ENCODE measurements at places on chromosomes 16 and 17. TPM values are rescaled to one million over a fixed set of nuclear protein-coding genes. Genes with fewer than 3 reads are reported as not detected.

CCL18 gene
- not detected for total RNA-seq

DNA sequence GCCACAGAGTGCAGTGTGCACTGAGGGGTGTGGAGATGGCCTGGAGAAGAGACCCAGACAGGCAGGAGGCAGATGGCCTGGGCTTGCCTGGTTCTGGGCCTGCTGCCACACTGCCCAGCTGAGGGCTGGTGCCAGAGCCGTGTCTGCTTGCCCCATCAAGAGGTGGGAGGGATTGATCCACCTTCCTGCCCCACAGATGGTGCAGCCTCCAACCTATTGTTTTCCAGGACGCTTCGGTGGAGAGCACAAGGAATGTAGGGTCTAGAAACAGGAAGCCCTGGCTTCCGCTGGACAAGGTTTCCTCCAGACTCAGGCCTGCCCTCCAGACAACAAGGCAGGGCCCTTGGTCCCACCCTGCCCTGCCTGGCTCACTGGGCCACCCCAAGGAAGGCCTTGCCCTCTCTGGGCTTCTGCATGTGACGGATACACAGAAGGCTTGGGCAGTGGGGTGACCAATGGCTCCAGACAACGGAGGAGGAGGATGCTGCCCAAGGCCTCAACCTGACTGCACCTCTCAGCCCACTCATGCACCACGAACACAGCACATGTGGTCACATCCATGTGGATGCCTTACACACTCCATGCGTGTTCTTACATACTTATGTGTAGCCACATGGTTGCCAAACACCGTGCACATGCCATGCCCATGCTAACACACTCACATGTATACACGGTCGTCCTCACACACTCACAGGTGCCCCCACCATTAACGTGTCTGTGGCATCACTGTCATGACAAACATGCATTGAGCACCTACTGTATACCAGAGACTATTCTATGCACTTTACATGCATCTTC, 6.5 kb upstream of the CDH5 start:
- DNase-seq, result no peak

NPTX1 gene
- total RNA-seq, result 1.1 TPM

DNA sequence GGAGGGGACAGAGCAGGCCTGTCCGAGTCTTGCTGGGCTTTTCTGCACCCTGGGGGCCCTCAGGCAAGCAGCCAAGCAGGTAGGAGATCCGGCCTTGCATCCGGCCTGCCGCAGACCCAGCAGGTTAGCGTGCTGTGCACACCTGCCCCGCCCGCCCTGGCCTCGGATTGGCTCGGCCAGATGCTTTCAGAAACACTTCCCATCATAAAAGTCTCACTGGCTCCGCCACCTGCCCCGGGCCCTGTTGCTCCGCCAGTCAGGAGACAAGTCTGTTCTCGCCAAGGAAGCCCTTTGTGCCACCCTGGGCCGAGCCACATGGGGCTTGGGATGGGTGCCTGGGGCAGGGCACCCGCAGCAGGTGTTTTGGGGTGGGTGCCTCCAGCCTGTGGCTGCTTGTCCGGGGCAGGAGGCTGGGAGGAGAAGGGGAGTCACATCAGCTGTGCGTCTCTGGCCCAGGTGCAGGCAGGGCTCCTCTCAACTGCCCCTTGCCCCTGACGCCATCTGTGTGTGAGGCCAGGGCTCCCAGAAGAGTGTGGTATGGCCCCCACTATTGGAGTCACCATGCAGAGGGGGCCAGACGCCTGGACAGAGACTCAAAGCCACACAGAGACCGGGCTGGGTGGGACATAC, 228.2 kb upstream of the GSE1 start:
- no peak for DNase-seq

STH gene
- total RNA-seq, result not detected

DNA sequence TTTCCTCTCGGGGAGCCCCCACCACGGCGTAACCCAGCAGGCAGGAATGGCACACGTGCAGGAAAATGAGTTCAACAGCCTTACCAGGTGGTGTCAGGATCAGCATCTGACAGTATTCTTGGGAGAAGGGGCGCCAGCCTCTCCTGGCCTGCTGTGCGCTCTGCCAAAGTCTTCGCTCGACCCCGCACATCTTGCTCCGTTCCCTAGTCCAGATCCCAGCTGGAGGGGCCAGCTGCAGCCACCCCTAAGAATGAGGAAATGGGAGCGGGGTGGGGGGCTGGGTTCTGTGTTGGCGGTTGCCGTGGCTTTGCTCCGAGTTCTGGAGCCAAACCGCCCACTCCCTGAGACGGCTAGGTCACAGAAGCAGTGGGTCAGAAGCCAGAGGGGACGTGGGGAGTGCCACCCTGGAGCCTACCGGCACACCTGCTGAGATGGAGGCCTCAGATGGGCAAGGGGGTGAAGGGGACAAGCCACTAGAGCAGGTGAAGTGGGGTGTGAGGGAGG, at the start of gene CHCT1:
Gene CHCT1, plus strand, starts transcription at position 328 of the 504 bp plus-strand sequence. Its CDS starts 104 bp downstream, at position 432.
- DNase-seq, result no peak

GRCh38 chr16:49889725-49890397, 33.9 kb upstream of the ZNF423 start:
- no peak for DNase-seq

DNA sequence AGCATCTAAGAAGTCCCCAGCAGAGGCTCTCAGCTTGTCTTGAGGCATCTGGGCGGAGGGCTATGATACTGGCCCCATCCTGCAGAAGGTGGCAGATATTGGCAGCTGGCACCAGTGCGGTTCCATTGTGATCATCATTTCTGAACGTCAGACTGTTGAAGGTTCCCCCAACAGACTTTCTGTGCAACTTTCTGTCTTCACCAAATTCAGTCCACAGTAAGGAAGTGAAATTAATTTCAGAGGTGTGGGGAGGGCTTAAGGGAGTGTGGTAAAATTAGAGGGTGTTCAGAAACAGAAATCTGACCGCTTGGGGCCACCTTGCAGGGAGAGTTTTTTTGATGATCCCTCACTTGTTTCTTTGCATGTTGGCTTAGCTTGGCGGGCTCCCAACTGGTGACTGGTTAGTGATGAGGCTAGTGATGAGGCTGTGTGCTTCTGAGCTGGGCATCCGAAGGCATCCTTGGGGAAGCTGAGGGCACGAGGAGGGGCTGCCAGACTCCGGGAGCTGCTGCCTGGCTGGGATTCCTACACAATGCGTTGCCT, at the start of gene CIITA:
Gene CIITA, plus strand, starts transcription at position 404 of the 543 bp plus-strand sequence. Its CDS starts 129 bp downstream, at position 533.
- DNase-seq, result peak; percentile 96

TERB1 gene
- not detected for total RNA-seq

DRC7 gene
- not detected for total RNA-seq

- DNase-seq, result no peak
These were observed 74.7 kb upstream of the TBX2 start for GRCh38 chr17:61324950-61325349.

ZPBP2 gene
- not detected for total RNA-seq

- DNase-seq, result no peak
These were observed 10.5 kb downstream of the SLC5A10 start for GRCh38 chr17:18962494-18962815.

DNA sequence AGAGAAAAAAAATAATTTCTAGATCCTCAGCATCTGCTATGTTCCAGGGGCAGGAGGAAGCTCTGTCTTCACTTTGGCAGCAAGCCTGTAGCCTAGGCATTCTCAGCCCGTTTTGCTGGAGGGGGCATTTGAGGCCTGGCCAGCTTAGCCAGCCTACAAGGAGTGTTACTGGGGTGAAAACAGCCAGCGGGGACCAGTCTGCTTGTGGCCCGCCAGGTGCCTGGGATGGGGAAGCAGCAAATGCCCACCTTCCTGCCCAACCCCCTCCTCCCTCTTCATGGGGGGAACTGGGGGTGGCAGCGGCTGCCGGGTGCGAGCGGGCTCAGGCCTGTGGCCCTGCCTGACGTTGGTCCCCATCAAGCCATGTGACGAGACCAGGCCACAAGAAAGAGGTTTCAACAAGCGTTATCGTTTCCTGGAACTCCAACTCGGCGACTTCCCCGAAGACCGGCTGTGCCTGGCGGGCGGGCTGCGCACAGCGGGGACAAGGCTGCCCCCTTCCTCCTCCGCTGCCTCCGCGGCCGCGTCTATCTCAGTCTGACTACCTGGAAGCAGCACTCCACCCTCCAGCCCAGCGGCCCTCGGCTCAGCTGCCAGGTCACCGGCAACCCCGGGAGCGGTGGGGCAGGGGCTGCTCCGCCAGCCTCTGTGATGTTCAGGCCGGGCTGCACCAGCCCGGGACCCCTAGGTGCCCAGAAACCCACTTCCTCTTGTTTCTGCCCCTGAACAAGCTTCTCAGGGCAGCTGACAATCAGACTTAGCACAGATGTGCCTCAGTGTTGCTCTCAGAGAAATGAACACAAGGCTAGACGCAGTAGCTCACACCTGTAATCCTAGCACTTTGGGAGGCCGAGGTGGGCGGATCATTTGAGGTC, 22.9 kb downstream of the SOCS1 start:
- DNase-seq, result no peak

- DNase-seq, result peak; percentile 90
These were observed at the start of gene MLYCD for GRCh38 chr16:83898463-83899271. Gene MLYCD (plus strand): TSS chr16:83899115. CDS start chr16:83899145, 30 bp downstream.

DNA sequence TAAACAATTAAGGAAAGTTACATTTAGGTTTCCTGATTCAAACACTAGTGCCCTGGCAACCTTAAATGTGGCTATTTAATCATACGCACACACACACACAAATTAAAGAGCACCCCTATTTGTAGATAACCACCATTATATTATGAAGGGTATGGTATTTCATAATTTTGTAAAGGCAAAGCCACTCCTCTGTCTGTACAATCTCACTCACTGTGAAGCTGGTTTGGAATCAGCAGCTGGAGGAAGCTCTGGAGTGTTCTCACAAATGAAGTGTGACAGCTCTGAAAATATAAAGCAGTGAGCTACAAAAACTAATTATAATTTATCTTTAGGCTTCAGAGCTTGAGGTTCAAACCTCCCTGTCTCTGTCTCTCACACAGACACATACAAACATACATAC, 57.9 kb upstream of the KCNJ16 start:
- DNase-seq, result no peak

GRCh38 chr16:9499941-9500593, 408.6 kb downstream of the HAPSTR1 start:
- no peak for DNase-seq

GRCh38 chr16:56289416-56289815, 98.1 kb downstream of the GNAO1 start:
- no peak for DNase-seq

- DNase-seq, result no peak
These were observed 9.4 kb upstream of the CMTM4 start for GRCh38 chr16:66705790-66706505.

C16orf74 gene
- 13.2 TPM for total RNA-seq

GRCh38 chr17:6071528-6072065, 1.4 kb downstream of the WSCD1 start:
- DNase-seq, result no peak

- no peak for DNase-seq
These were observed 83.5 kb downstream of the FTO start for GRCh38 chr16:53787423-53787822.

- DNase-seq, result peak; percentile 92
These were observed 21.0 kb downstream of the VASN start for GRCh38 chr16:4392382-4393239.

DNA sequence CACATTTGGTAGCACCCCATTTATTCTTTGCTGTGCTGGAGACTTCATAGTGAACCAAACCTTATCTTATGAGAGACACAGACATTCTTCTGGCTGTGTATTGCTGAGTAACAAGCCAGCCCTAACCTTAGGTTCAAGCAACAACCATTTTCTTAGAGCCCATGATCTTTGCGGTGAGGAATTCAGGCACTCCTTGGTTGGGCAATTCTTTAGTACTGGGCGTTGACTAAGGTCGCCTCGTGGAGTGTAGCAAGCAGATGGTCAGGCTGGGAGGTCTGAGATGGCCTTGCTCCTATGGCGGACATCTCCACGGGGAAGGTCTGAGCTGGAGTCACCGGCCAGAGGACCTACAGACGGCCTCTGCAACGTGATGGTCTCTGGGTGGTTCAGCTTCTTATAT, 43.1 kb downstream of the ARSG start:
- peak; percentile 12 for DNase-seq

PRAC1 gene
- total RNA-seq, result not detected

DNA sequence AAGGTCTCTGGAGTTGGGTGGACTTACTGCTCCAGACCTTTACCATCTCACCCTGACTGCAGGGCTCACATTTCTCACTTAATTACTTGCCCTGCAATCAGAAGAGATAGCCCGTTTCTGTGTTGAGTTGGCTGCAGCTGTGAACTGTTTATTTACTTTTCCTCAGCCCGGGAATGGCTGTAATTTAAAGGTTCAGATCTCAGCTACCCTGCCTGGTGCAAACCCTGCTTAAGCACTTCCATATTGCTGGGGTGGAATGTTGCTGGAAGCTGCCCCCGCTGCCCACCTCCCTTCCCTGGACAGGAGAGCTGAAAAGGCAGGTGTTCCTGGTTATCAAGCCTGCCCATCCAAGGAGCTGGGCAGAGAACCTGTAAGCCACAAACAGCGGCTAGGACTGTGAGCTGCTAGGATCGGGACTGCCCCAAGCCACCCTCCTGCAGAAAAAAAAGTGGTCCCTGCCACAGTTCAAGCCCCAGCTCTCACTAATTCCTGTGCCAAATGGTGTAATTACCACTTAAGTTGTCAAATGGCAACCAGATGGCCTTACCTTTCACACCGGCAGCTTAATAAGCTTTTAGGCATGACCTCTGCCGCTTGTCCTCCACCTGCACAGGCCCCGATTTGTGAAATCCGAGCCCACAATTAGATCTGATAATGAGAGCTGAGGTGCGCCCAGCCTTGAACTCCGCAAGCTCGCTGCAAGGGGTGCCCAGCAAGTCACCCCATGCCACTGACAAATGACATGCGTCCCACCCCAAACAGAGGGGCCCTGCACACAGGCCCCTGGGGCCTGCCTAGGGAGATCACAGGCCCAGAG, 269.8 kb downstream of the C16orf95 start:
- no peak for DNase-seq

GRCh38 chr17:6191405-6192324, 121.5 kb downstream of the WSCD1 start:
- DNase-seq, result no peak

DNA sequence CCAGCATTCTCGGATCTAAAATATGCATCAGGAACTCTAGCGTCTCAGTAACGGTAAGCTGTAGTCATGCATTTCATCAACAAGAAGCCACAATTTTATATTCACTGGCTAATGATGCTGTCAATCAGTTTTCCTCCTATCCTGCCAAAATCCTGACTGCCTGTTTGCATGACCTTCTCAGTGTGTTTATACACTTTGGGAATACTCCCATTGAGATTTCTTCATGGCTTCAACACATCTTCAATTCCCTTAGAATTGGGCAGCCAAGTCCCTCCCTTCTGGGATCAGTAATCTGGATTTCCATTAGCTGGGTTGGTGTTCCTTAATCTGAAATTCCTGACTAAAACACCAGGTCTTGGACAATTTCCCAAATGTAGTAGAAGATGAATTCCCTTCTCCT, 348.9 kb upstream of the DYNLRB2 start:
- DNase-seq, result no peak

GRCh38 chr17:17313350-17313991, 10.3 kb downstream of the NT5M start:
- peak; percentile 23 for DNase-seq

DNA sequence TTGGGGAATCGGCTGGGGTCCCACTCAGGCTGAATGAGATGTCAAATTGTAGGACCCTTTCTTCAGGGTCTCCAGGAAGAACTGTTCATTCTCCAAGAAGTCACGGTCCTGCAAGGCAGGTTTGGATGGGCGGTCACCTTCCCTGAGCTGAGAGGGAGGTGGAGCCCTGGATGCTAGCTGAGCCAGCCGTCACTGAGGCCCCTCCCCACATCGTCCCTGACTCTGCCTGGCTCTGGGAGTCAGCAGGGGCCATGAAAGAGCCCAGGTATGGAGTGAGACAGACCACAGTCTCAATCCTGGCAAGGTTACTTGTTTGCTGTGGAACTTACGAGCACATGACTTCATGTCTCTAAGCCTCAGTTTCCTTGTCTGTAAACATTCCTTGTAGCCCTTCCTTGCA, 6.0 kb upstream of the MRPL38 start:
- no peak for DNase-seq

WFDC1 gene
- 0.76 TPM for total RNA-seq

NPIPA3 gene
- total RNA-seq, result 0.51 TPM

All from GM23248 (cell line).